ENCODE measurements at places on chromosomes 3 and 15. TPM values are rescaled to one million over a fixed set of nuclear protein-coding genes. Genes with fewer than 3 reads are reported as not detected.

DNA sequence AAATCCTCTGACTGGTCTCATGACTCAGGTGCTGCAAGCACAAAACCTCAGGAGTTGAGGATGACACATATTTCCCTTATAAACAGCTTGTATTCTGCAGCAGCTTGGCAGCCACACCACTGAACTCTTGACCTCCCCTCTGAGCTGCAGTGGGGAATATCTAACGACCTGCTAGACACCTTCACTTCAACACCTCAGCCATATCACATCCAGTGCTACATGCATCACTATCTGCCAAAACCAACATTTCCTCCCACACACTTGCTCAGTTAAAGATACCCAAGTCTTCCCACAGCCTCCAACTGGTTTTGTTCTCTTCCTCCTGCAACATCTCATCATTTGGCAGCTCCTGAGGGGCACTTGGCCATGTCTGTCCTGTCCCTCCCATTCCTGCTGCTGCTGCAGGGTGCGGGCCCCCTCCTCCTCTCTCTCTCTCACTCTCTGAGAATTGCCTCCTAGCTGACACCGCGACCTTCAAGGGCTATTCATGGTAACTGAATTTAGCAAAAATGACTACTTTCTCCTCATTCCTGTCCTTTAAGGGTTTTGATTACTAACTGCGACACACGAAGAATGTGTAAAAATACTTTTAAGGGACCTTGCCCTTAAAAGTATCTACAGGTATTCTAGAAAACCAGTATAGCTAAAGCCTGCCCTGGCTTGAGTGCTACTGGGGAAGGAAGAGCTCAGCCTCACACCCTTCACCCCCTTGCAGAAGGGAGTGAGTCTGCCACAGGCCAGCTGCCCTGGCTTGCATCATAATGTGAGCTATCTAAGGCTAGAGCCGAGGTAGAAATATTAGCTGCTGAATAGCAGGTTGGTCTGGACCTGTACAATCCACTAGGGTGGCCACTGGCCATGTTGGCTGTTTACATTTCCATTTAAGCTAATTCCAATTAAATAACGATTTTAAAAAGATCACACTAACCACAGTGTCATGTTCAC, 5.0 kb upstream of the CCR9 start:
- H3K27ac ChIP-seq: no peak overlapping the region
- no peak overlapping the region for H3K4me3 ChIP-seq
- peaks cover 32% of the 10 kb centered on the region for H3K27me3 ChIP-seq
- H3K36me3 ChIP-seq: no peaks in the 10 kb centered on the region
- H3K4me1 ChIP-seq: peaks cover 28% of the 10 kb centered on the region
- DNase-seq: no peak

GRCh38 chr3:65992106-65992505, 46.6 kb downstream of the MAGI1 start:
- H3K27ac ChIP-seq: no peak overlapping the region
- H3K4me3 ChIP-seq: no peak overlapping the region

DNA sequence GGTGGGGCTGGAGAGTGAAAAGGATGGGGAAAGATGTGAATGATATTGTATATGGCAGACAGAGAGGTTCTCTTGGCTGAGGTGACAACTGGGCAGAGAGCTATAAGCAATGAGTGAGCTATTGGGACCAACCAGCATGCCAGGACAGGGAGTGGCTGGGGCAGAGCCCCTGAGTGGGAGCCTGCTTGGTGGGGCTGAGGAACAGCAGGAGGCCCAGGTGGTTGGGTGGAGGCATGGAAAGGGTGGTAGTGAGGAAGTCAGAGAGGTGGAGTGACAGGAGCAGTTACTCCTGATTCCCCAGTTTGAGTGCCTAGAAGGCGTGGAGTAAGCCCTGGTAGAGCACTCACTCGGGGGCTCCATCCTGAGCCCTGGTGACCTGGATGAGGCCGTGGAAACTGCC, 15.5 kb upstream of the TNFAIP8L3 start:
- no peaks in the 10 kb centered on the region for H3K36me3 ChIP-seq
- H3K27me3 ChIP-seq: peaks cover 46% of the 10 kb centered on the region
- no peak overlapping the region for H3K4me3 ChIP-seq
- no peak for DNase-seq
- H3K4me1 ChIP-seq: no peaks in the 10 kb centered on the region

GRCh38 chr15:92848852-92849598, 51.1 kb upstream of the CHD2 start:
- DNase-seq: no peak
- no peaks in the 10 kb centered on the region for H3K27me3 ChIP-seq
- H3K4me3 ChIP-seq: no peak overlapping the region
- peaks cover 28% of the 10 kb centered on the region for H3K4me1 ChIP-seq
- H3K36me3 ChIP-seq: peaks cover 3% of the 10 kb centered on the region

- H3K27ac ChIP-seq: peak overlapping the region; percentile 99
- no peak for DNase-seq
- H3K4me1 ChIP-seq: peaks cover 34% of the 10 kb centered on the region
- peak overlapping the region; percentile 100 for H3K4me3 ChIP-seq
- H3K36me3 ChIP-seq: peaks cover 8% of the 10 kb centered on the region
These were observed 461 bp downstream of the PCYT1A start for GRCh38 chr3:196287090-196287439.

- no peaks in the 10 kb centered on the region for H3K36me3 ChIP-seq
- no peak overlapping the region for H3K4me3 ChIP-seq
- no peak for DNase-seq
- H3K27me3 ChIP-seq: peaks cover 62% of the 10 kb centered on the region
- H3K4me1 ChIP-seq: peaks cover 20% of the 10 kb centered on the region
These were observed 354.7 kb downstream of the MCTP2 start for GRCh38 chr15:94586099-94586498.

DNA sequence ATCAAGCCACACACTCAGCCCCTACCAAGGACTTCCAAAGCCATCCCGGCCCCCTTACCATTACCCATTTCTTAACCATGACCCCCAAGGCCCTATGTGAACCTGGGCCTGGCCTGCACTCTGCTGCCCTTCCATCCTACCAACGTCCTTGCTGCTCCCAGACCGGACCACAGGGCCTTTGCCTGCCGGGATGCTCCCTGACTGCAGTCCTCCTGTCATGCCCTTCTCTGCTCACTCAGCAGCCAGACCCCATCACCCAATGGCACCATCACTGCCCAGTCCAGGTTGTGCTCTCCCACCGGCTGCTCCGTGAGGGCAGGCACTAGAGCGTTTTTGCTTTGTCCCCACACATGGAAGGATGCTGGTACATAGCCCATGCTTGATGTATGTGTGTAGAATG, 73.7 kb downstream of the OCA2 start:
- no peak for DNase-seq
- no peaks in the 10 kb centered on the region for H3K36me3 ChIP-seq
- peaks cover 7% of the 10 kb centered on the region for H3K27me3 ChIP-seq
- H3K4me1 ChIP-seq: no peaks in the 10 kb centered on the region
- no peak overlapping the region for H3K27ac ChIP-seq
- no peak overlapping the region for H3K4me3 ChIP-seq

DNA sequence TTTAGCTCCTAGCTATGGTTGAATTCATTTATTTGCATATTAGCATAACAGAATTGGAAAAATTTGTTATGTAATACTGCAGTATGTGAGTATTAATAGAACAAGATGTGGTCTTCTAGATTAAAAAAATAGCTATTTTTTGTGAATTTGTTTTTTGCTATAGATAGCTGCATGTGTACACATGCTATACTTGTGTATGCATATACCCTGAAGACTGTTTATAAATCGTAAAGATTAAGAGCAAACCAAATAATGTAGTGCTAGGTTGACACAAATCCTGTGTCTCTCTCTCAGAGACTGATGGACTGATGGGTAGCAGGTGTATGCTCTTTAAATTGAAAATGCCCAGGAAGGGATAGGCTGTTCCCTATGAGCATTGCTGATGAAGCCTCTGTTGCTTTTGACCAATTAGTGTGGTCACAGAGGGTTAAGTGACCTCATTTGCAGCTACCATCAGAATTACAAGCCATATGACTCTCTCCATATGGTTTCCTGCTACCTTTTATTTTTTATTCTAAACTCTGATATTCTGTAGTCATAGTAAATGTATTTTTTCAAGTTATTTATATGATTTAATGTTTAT, 9.0 kb downstream of the PLCL2 start:
- H3K27ac ChIP-seq: peak overlapping the region; percentile 97
- no peaks in the 10 kb centered on the region for H3K36me3 ChIP-seq
- no peak overlapping the region for H3K4me3 ChIP-seq
- no peak for DNase-seq

DNA sequence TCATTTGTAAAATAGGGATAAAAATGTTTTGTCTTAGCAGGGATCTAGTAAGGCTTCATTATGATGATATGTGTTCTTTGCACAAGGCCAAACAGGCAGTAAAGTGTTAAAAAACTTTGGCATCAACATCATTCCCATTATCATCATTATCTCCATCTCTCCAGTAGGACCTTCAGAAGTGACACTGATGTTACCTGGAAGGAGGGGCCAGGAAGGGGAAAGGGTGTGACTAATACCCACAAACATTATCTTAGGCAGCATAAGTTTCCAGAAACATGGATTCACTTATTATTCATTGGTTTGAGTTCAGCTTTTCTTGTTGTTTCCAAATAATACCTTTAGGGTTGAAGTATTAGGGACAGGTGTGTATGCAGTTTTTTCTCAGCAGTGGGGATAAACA, 399.6 kb downstream of the PTPRG start:
- H3K27me3 ChIP-seq: no peaks in the 10 kb centered on the region
- H3K27ac ChIP-seq: no peak overlapping the region
- H3K36me3 ChIP-seq: no peaks in the 10 kb centered on the region
- no peak overlapping the region for H3K4me3 ChIP-seq
- no peaks in the 10 kb centered on the region for H3K4me1 ChIP-seq

GRCh38 chr3:51955175-51955892, at the start of gene GPR62:
Gene GPR62 (plus strand): TSS chr3:51955381. CDS start chr3:51955653, 272 bp downstream.
- peak within 1 kb of the TSS; percentile 52 for H3K4me3 ChIP-seq
- DNase-seq: no peak
- H3K4me1 ChIP-seq: peaks cover 7% of the 10 kb centered on the region
- no peak within 1 kb of the TSS for H3K27ac ChIP-seq

DNA sequence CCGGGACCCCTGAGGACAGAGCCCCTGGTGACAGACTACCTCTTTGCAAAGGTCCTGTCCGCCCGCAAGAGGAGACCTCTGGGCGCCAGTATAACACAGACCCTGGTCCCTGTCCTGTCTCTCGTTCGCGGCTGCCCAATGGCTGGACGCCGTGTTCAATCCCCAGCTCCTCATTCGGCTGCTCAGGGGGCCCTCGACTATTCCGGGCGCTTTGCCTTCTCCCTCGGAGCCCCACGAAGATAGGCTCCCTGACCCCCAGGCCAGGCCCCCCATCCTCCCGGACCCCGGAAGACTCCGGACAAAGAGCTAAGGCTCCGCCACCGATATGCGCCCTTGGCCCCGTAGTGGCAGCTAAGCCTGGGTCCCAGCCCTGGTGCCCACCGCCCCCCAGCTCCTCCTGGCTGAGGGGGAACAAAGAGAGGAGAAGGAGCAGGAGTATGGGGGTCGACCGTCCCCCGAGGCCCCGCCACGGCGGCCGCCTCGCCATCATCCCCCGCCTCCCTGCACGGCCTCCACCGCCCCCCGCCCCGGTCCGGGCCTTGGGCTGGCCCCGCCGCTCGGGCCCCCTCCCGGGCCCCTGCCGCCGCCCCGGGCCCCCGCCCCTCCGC, 437 bp downstream of the CELSR3 start:
- H3K4me1 ChIP-seq: peaks cover 8% of the 10 kb centered on the region
- DNase-seq: no peak
- peak overlapping the region; percentile 87 for H3K4me3 ChIP-seq
- no peaks in the 10 kb centered on the region for H3K36me3 ChIP-seq
- H3K27me3 ChIP-seq: peaks cover 11% of the 10 kb centered on the region

DNA sequence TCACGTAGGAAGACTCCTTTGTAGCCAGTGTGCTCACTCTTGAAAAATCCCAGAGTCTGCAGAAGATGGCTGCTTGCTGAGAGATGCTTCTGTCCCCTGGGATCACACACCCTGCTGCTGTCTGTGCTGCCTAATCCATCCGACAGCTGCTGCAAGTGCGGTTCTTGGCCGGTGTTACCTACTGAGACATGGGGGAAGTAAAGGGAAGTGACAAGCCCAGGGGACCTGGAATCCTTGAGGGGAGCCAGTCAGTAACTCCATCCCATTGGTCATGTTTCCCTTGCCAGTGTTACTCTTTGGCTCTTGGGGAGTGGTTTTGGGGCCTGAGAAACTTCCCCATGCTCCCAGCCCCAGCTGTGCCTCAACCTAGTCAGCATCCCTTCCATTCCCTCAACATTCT, 8.3 kb upstream of the CPNE9 start:
- H3K4me3 ChIP-seq: no peak overlapping the region
- H3K27me3 ChIP-seq: no peaks in the 10 kb centered on the region
- H3K27ac ChIP-seq: no peak overlapping the region

DNA sequence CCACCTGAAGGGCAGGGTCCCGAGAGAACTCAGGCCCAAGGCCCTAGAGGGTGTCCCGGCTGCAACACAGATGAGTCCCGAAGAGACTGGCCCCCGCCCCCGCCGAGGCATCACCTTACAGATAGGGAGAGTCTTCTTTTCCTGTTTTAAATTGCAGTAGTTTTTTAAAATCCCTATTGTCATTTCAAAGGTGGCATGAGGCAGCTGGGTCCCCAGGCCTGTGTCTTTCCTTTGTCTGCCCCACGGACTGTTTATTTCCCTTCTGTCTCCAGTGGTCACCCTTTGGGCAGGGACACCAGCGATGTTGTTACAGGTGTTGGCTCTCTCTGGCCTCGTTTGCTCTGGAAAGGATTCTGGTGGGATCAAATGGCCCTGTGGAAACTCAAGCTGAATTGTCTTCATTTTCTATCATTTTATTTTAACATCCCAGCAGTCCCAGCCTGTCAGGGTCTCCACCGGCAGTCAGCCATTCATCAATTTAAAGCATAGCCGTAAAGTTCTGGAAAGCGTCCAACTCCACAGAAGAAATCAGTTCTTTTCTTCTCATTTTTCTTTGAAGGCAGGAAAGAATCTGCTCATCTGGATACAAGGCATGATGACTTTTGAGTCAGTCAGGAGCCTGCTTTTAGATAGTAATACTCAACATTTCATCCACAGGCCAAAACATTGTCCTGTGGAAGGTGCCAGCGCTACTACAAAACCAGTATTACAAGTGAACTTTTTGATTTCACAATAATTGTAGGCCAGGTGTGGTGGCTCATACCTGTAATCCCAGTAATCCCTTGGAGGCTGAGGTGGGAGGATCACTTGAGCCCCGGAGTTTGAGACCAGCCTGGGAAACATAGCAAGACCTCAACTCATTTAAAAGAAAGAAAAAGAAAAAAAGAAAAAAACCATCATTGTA, 96.2 kb downstream of the HES1 start:
- H3K36me3 ChIP-seq: peaks cover 2% of the 10 kb centered on the region
- DNase-seq: no peak
- no peaks in the 10 kb centered on the region for H3K4me1 ChIP-seq
- H3K27ac ChIP-seq: no peak overlapping the region
- H3K27me3 ChIP-seq: peaks cover 29% of the 10 kb centered on the region
- no peak overlapping the region for H3K4me3 ChIP-seq

- H3K27me3 ChIP-seq: peaks cover 12% of the 10 kb centered on the region
- H3K36me3 ChIP-seq: peaks cover 2% of the 10 kb centered on the region
- no peak overlapping the region for H3K4me3 ChIP-seq
- no peak overlapping the region for H3K27ac ChIP-seq
- H3K4me1 ChIP-seq: no peaks in the 10 kb centered on the region
These were observed 113.8 kb downstream of the ADAMTSL3 start for GRCh38 chr15:83767741-83768140.

GRCh38 chr3:13192471-13193213, 119.4 kb upstream of the IQSEC1 start:
- H3K4me1 ChIP-seq: peaks cover 55% of the 10 kb centered on the region
- no peak for DNase-seq
- H3K27ac ChIP-seq: peak overlapping the region; percentile 75
- H3K36me3 ChIP-seq: no peaks in the 10 kb centered on the region
- no peak overlapping the region for H3K4me3 ChIP-seq

The ACVR2B gene
- 6.7 TPM for total RNA-seq

The ZBTB20 gene
- total RNA-seq: 55.3 TPM

The MNS1 gene
- total RNA-seq: not detected

The SCG3 gene
- total RNA-seq: not detected

The GUCA1C gene
- total RNA-seq: not detected

The SLC22A14 gene
- not detected for total RNA-seq

The SLC24A5 gene
- total RNA-seq: not detected

All from T-helper 17 cell (primary cell).